ENCODE measurements at places on chromosomes 1 and 21.

GRCh38 chr1:43766818-43767525 lies 59.6 kb downstream of the ST3GAL3 start:
- DNase-seq: no peak

DNA sequence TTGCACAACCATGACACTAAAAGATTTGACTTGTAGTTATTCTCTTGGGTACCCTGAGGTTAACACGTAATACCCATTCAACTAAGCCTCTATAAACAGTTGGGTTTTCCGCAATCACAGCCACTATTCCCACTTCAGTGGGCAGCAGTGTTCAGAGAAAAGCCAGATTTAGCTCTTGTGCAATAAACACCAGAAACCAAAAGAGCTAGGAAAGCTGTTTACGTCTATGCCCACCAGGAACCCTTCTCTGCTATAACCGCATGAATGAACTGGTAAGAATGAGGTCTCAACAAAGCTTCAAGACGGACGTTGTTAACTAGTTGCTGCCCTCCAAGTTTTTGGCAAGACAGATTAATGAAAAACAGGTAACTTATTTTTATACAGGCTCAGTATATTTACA lies 101.3 kb downstream of the SLC45A1 start:
- peak; percentile 21 for DNase-seq

GRCh38 chr1:206074839-206075238 lies 21.9 kb downstream of the RHEX start:
- DNase-seq: no peak

GRCh38 chr1:25985171-25985570 lies 12.7 kb downstream of the PAFAH2 start:
- DNase-seq: no peak

DNA sequence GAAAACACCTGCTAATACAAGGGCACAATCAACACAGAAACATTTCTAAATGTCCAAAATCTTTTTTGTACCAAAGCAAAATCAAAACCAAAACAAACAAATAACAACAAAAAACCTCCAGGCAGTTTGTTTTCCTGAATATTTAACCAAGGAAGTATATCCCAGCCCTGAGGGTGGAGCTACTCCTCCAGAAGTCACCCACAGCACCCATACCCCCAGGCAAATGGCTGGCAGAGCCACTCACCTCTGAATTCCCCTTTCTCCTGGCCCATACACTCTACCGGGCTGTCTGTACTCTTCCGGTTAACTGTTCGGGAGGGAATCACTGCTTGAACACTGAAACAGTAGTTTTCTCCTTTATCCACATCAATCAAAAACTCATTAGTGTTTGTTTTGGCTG lies 9.5 kb downstream of the F3 start:
- DNase-seq: no peak

DNA sequence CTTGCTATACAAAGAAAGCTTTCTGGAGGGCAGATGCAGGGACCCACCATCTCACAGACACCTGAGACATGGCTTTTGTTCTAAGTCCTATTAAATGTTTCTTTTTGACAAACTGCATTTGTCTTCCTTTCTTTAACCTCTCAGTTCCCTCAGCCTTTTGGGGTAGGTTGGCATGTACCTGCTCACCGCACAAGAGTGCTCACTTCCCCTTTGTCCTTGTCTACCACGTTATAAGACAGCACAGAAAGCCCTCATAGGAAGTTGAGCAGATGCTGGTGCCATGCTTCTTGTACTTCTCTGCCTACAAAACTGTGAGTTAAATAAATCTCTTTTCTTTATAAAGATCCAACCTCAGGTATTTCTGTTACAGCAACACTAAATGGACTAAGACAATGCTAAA lies 31.9 kb upstream of the RGS21 start:
- no peak for DNase-seq

GRCh38 chr1:43348343-43348808 lies 10.4 kb upstream of the CDC20 start:
- peak; percentile 44 for DNase-seq

DNA sequence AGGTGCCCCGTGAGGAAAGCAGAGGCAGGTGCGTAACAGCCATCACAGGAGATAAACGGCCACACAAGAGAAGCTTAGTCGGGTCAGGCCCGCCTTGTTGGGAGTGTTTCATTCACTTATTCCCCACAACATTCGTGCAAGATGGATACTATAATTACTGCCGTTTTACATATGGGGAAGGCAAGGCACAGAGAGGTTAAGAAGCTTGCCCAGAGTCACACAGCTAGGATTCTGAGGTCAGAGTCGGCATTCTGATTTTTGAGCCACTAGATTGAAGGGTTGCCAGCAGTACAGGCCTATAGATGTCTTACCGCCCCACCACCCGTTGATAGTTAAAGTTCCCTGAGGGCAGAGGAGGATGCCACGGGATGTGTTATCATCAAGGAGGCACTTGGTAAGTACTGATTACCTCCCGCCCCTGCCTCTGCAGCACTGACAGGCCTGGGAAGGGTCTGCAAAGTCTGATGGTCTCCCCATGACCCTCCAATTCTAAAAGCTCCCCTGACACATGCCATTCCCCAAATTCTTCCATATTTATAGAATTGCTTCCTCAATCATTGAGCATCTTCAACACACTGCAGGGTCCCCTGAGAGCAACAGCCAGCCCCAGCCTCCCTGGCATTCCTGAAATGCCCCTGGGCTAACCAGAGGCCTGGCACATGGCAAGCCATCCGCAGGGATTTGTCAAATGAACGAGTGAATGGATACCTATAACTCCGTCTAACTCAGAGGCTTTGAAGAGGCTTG lies 74.7 kb upstream of the CLDN14 start:
- no peak for DNase-seq

GRCh38 chr21:34354836-34355235 lies 9.0 kb upstream of the KCNE2 start:
- no peak for DNase-seq

DNA sequence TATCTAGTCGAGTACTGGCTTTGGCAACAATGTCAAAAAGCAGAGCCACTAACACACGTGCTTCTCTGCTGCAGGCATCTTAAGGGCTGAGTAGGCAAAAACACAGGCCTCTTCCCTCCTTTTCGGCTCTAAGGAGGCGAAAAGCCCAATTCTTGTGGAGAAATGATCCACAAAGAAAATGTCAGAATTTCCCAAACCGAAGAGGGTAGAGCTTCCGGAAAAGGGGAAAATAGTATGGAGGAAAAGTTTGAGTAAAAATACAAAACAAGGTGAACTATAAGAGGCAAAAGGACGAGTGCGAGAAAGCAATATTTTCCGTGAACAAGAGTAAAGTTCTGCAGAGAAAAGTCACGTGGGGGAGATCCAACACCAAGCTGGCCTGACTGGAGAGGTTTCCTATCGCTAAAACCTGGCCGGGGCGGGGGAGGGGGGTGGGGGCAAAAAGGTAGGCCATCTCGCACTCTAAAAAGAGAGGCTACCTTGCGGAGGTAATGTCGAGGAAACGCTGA lies 551 bp downstream of the ZRANB2 start:
- DNase-seq: peak; percentile 36

DNA sequence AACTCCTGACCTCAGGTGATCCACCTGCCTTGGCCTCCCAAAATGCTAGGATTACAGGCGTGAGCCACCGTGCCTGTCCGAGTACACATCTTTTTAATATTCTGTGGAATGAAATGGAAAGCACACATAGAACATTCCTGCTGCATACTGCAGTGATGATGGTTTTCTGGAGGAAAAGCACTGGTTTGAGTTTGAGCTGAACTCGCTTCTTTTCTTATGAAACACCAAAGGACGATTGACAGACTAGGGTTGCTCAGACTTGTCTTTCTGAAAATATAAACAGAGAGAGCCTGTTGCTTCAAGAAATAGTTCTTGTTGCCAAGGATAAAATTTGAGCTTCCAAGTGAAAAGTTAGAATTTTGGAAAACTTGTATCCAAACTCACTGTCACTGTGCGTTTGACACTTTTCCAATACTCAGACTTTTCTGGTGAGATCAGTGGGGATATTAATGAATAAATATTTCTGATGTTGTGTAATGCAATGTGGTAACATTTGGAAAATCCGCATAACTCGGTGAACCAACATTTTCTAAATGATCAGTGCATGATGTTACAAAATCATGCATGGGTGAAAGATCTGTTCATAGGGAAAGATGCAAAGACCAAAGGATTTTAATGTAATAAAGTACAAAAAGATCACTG lies 15.0 kb upstream of the ERMAP start:
- DNase-seq: no peak

- no peak for DNase-seq
Observed at GRCh38 chr1:210650403-210650802, 321.7 kb downstream of the HHAT start.

DNA sequence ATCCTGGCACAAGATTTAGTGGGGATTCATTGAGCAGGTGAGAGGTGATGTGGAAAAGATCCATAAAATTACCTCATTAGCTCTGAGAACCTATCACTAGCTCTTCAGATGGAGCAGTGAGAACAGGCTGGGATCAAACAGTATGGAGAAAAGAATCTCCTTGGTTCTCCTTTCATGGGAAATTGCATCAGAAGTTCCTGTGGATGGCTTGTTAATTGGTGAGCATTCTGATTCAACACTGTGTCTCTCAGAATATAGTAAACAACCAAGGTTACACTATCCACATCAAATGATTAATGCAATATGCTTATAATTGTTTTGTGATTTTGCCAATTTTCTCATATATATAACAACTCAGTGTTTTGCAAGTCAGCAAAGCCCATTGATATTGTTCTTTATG lies 8.3 kb upstream of the CD55 start:
- DNase-seq: no peak

DNA sequence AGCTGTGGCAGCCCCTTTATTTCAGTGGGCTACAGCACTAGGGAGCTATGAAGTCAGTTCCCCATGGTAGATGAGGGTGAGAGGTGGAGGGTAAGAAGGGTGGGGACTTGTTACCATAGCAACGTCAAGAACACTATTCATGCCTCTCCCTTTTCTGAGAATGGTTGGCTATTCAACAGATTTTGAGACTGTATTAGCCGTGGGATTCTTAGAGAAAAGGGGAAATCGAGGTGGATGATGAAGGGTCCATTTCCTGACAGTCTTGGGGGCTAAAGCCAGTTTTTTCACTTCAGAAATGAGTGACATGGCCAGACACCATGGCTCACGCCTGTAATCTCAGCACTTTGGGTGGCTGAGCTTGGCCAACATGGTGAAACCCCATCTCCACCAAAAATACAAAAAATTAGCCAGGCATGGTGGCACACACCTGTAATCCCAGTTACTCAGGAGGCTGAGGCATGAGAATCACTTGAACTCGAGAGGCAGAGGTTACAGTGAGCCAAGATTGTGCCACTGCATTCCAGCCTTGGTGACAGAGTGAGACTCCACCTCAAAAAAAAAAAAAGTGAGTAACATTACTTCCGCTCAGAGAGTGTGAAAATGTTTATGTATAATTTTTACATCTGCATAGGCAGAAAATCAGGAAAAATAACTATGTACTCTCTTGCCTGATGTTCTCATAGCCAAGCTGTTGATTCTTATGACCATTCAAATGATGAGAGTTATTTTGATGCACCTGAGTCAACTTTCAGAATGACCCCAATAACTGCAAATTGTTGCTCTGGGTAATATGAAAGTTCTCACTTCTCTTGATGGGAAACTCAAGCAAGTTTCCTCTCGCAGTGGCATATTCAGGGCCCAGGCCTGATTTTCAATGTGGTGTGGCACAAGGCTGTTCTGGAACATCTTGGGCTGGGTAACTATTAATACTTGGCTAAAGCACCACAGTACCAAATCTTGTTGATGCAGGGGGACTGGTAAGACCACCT lies 23.2 kb upstream of the RGSL1 start:
- no peak for DNase-seq

- peak; percentile 70 for DNase-seq
Observed at GRCh38 chr1:15011160-15011559, 142.4 kb upstream of the TMEM51 start.

GRCh38 chr1:218568962-218569550 lies 223.9 kb downstream of the TGFB2 start:
- DNase-seq: no peak

GRCh38 chr1:93023281-93023680 lies 55.8 kb upstream of the MTF2 start:
- no peak for DNase-seq

DNA sequence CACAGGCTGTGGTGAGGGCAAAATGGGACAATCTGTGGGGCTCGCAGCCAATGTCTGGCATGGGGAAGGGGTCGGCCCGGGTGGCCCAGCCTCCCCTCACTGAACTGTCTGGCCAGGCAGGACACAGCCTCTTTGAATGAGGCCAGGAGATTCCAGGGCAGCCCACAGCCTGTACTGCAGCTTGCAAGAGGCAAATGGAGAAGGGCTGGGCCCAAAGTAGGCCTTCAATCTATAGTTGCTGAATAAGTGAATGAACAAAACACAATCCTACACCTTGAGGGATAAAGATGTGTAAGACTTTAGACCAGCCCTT lies 23.2 kb downstream of the SLC27A3 start:
- DNase-seq: no peak

DNA sequence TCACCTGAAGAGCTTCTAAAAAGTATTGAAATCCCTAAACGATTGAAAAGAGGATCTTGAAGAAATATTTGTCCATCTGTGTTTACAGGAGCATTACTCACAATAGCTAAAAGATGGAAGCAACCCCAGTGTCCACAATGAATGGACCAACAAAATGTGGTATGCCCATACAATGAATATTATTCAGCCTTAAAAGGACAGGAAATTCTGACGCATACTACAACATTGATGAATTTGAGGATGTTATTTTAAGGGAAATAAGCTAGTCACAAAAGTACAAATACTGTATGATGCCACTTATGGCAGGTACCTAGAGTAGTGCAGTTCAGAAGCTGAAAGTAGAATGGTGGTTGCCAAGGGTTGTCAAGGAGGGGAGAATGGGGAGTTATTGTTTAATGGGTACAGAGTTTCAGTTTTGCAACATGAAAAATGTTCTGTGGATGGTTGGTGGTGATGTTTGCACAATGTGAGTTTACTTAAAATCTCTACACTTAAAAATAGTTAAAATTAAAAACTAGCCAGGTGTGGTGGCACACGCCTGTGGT lies 37.1 kb upstream of the GADD45A start:
- DNase-seq: no peak

GRCh38 chr1:109878531-109879104 lies 32.0 kb upstream of the CSF1 start:
- no peak for DNase-seq

- no peak for DNase-seq
Observed at GRCh38 chr1:240237305-240237721, 145.6 kb downstream of the FMN2 start.

- no peak for DNase-seq
Observed at GRCh38 chr1:21752186-21752585, 30.8 kb downstream of the USP48 start.

GRCh38 chr1:212686069-212686468 lies 13.6 kb downstream of the BATF3 start:
- DNase-seq: no peak

GRCh38 chr21:45507523-45507875 lies 34.7 kb downstream of the SLC19A1 start:
- no peak for DNase-seq

DNA sequence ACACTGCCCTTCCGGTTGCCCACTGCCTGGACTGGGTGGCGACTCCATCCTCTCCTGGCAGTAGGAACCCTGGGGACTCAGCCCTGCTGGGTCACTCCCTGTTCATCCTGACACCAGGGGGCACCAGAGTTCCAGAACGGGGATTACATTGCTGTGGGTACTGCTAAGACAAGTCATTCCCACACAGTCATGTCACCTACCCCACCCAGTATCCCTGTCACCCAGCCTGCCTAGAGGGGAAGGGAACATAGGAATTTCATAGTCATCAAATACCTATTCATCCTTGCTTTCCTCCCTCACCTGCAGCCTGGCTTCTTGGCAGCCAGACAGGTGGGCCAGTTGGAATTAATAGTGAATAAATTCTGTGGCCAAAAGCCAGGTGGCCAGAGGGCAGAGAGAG lies 9.8 kb upstream of the SFN start:
- DNase-seq: peak; percentile 72

- DNase-seq: no peak
Observed at GRCh38 chr21:15617964-15618363, 111.8 kb upstream of the USP25 start.
